ENCODE measurements at places on chromosomes 12 and 14.

- peaks cover 11% of the 10 kb centered on the region for H3K4me1 ChIP-seq
- H3K27me3 ChIP-seq: no peaks in the 10 kb centered on the region
- H3K36me3 ChIP-seq: no peaks in the 10 kb centered on the region
Measured at GRCh38 chr12:49553512-49554088, 14.3 kb downstream of the MCRS1 start.

GRCh38 chr12:2387103-2387834 lies 334.5 kb downstream of the CACNA1C start:
- no peak for DNase-seq
- no peaks in the 10 kb centered on the region for H3K27me3 ChIP-seq
- H3K4me1 ChIP-seq: peaks cover 28% of the 10 kb centered on the region
- H3K36me3 ChIP-seq: no peaks in the 10 kb centered on the region
- no peak overlapping the region for H3K27ac ChIP-seq

GRCh38 chr12:11840366-11840765 lies 190.9 kb downstream of the ETV6 start:
- H3K36me3 ChIP-seq: no peaks in the 10 kb centered on the region
- peaks cover 27% of the 10 kb centered on the region for H3K4me1 ChIP-seq
- H3K27me3 ChIP-seq: no peaks in the 10 kb centered on the region
- no peak for DNase-seq
- H3K27ac ChIP-seq: no peak overlapping the region
- H3K4me3 ChIP-seq: no peak overlapping the region

DNA sequence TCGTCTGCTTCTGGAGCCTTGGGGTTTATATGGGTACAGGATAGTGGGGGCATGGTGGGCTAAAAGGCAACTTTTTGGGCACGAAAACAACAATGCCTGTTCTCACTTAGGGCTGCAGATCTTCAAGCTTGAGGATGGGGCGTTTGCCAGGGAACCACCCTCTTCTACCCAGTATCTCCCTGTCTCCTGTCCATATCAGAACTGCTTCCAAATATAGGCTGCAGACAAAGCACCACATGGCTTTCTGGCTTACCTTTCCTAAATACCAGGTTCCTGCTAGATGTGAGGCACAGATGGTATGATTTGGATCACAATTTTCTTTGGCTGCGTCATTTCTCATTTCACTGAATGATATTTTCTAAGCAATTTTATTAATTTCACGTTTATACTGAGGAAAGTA lies 70.4 kb downstream of the CMAS start:
- H3K27ac ChIP-seq: no peak overlapping the region
- H3K36me3 ChIP-seq: no peaks in the 10 kb centered on the region
- no peak for DNase-seq
- no peaks in the 10 kb centered on the region for H3K4me1 ChIP-seq
- H3K27me3 ChIP-seq: no peaks in the 10 kb centered on the region
- H3K4me3 ChIP-seq: no peak overlapping the region

DNA sequence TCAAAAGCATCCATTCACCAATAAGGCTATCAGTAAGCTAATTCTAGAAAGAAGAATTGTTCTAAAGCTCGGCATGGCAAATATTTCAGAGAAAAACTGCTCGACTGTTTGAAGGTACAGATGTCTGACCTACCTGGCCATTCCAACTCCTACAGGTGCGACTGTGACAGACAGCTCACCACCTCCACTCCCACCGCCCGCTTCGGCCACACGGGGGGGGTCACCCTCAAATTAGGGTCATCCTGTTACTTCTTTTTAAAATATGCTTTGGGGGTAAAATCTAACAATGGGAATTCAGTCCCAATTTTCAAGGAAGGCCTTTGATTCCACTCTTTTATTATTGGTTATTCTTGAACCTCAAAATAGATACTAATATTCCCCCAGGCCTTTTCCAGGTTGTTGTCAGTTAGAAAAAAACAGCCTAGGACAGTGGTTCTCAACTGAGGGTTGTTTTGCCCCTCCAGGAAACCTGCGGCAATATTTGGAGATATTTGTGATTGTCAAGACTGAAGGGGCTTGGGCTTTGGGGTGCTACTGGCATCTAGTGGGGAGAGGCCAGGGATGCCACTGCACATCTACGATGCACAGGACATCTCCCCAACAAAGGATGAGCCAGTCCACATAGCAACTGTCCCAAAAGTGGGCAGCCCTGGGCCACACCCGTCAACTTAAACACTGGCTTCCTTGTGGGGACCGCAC lies 81.2 kb downstream of the BCL11B start:
- H3K27me3 ChIP-seq: no peaks in the 10 kb centered on the region
- DNase-seq: no peak
- H3K27ac ChIP-seq: no peak overlapping the region
- no peaks in the 10 kb centered on the region for H3K36me3 ChIP-seq
- H3K4me3 ChIP-seq: no peak overlapping the region

- H3K27ac ChIP-seq: peak overlapping the region; percentile 86
- peak overlapping the region; percentile 38 for H3K4me3 ChIP-seq
- no peak for DNase-seq
- H3K36me3 ChIP-seq: no peaks in the 10 kb centered on the region
- H3K4me1 ChIP-seq: peaks cover 29% of the 10 kb centered on the region
- no peaks in the 10 kb centered on the region for H3K27me3 ChIP-seq
Measured at GRCh38 chr14:77076113-77076631, 21.9 kb upstream of the CIPC start.

DNA sequence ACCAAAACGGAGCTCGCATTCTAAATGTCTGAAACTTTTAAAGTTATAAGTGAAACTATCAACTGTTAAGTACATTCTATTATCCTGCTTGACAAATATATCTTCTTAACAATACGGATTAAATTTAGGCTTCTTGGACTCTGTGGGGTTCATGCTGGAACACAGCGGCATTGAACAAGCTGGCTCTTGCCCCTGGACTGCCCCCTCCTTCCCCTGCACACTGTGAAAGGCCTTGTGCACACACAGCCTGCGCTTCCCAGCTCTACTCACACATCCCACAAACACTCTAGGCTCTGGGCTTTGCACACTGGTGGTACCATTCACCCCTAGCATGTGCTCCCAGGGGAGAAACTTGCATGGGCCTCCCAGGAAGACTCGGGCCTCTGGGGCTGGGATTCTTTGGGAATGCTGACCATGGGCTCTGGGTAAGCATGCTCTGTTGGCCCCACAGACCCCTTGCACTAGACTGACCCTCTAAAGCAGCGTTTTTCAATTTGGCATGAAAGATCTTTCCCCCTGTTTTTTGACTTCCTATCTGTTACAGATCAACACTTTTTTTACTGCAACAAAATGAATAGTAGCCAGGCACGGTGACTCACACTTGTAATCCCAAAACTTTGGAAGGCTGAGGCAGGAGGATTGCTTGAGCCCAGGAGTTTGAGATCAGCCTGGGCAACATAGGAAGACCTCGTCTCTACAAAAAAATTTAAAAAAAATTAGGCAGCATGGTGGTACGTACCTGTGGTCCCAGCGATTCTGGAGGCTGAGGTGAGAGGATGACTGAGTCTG lies 96.2 kb upstream of the CPM start:
- H3K27ac ChIP-seq: no peak overlapping the region
- H3K4me3 ChIP-seq: no peak overlapping the region
- no peak for DNase-seq
- H3K27me3 ChIP-seq: no peaks in the 10 kb centered on the region
- peaks cover 18% of the 10 kb centered on the region for H3K4me1 ChIP-seq

- no peak overlapping the region for H3K27ac ChIP-seq
- DNase-seq: no peak
- peaks cover 11% of the 10 kb centered on the region for H3K4me1 ChIP-seq
Measured at GRCh38 chr12:110179291-110179690, 55.1 kb downstream of the IFT81 start.

DNA sequence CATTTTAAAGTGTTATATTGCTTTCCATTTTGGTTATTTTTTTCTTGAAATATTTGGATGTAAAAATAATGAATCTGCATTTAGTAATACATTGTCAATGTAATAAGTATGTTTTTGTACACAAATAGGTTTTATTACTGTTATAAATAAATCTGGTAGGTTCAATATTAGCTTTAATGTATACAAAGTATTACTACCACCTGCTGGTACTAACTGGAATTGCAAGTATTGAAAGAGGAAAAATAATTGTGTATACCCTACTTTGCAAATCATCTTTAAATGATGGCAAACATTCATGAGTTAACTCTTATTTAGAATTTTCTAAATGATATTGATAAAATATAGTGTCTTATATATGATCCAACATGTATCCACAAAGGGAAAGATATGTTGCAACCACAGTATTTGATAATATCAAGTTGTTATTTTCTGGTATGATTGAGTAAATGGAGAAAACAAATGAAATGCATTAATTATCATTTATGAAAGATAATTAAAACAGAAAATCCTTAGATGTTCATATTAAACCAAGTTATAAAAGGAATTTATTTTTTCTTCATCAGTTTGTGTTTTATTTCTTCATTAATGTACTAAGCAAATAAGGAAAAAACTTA lies 3.2 kb downstream of the OR4K2 start:
- no peak for DNase-seq
- no peaks in the 10 kb centered on the region for H3K27me3 ChIP-seq
- H3K36me3 ChIP-seq: no peaks in the 10 kb centered on the region

GRCh38 chr12:28097221-28097620 lies 93.0 kb upstream of the CCDC91 start:
- H3K27me3 ChIP-seq: no peaks in the 10 kb centered on the region
- no peak for DNase-seq
- no peaks in the 10 kb centered on the region for H3K36me3 ChIP-seq
- no peaks in the 10 kb centered on the region for H3K4me1 ChIP-seq

Measured in vagina (tissue), 2 donors.